ENCODE measurements at places on chromosomes 5 and 9.

GRCh38 chr9:92722386-92723298 is 42.0 kb downstream of the BICD2 start:
- DNase-seq, result no peak

- peak; percentile 92 for DNase-seq
These were observed 20.1 kb downstream of the PCDHGC5 start for GRCh38 chr5:141508798-141509611.

DNA sequence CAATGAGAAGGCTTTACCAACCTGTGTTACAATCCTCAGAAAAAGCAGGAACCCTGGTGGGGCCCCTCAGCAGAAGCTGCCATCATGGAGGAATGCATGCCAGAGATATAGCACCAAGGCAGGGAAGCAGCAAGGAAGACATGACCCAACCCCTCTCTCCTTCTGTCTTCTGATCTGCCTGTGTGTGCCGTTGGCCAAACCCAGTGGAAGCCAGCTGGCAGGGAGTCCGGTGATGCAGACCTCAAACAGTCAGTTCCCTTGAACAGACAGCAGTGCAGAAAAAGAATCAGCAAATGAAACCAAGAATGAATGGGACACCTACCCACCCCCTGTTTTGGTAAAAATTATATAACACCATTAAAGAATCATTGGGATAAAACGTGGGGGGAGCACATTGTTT is 234.2 kb downstream of the ZNF608 start:
- DNase-seq, result no peak

DNA sequence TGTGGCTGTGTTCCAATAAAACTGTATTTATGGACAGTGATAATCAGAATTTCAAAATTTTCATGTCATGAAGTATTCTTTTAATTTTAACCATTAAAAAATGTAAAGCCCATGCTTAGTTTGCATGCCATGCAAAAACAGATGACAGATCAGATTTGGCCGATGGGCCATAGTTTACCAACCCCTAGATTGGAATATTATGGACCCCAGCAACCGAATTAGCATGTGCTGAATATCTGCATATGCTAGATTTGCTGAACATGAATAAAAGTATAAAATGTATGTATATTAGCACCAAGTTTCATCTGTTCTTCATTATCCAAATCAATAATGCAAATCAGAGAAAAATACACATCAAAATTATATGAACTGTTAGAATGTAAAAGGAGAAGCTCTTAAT is 158.5 kb upstream of the PPP1R2B start:
- DNase-seq, result no peak

GRCh38 chr5:150138551-150139265 is 16.9 kb downstream of the PDGFRB start:
- no peak for DNase-seq

DNA sequence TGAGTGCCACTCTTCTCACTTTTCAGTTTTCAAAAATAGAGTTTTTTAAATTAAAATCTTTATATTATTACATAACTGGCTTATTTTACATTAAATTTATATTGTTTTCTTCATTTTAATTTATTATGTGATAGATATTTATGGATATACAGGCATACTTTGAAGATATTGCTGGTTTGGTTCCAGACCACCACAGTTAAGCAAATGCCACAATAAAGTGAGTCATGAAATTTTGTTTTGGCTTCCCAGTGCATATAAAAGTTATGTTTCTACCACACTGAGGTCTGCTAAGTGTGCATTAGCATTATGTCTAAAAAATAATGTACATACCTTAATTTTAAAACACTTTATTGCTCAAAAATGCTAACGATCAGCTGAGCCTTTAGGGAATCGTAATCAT is 47.4 kb downstream of the NDUFS4 start:
- no peak for DNase-seq

GRCh38 chr5:161547406-161547737 is 847 bp upstream of the GABRB2 start:
- no peak for DNase-seq

DNA sequence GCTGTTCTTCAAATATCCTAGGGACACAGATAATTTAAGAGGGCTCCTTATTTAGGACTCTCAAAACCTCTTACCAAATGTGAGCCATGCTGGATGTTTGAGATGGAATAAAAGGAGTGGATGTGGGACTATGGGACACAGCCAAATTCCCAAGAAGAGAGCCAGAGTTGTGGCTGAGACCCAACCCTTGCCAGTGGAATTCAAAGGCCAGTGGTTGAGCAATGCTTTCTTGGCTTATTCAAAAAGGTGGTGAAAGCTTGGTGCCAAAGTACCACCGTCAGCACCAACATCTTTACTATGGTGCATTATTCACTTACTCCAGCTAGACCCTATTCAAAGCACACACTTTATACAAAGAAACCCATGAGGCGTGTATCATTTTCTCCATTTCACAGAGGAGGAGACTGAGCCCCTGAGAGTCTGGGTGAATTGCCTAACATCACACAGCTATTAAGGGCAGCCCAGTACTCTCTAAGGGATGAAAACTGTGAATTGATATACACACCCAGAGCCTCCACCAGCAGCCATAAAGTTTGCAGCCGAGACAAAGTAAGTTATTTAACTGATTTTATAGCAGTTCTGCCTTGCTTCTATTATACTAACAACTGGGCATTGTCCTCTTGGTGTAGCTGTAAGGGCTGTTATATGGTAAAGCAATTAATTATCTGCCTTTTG is 391.7 kb downstream of the ACTL7B start:
- DNase-seq, result no peak

- no peak for DNase-seq
These were observed 181.9 kb downstream of the TMEM232 start for GRCh38 chr5:110544603-110545002.

DNA sequence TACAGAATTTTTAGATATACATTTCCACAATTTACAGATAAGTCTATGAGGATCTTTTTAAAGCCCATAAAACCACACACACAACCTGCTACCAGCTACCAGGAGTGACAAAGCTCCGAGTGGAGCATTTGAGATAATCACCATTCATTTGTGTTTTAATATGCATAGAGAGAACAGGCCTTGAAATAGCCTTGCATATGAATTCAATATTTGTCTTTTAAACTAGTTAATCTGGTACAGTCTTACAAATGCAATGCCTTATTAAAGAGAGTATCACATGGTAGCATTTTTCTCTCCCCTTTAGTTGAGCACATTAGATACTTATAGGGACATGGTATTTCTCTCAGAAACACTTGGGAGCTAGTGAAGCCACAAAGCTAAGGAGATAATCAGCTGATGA is 49.1 kb downstream of the SEMA5A start:
- DNase-seq, result no peak

- no peak for DNase-seq
These were observed 7.4 kb downstream of the NFIL3 start for GRCh38 chr9:91416096-91416712.

DNA sequence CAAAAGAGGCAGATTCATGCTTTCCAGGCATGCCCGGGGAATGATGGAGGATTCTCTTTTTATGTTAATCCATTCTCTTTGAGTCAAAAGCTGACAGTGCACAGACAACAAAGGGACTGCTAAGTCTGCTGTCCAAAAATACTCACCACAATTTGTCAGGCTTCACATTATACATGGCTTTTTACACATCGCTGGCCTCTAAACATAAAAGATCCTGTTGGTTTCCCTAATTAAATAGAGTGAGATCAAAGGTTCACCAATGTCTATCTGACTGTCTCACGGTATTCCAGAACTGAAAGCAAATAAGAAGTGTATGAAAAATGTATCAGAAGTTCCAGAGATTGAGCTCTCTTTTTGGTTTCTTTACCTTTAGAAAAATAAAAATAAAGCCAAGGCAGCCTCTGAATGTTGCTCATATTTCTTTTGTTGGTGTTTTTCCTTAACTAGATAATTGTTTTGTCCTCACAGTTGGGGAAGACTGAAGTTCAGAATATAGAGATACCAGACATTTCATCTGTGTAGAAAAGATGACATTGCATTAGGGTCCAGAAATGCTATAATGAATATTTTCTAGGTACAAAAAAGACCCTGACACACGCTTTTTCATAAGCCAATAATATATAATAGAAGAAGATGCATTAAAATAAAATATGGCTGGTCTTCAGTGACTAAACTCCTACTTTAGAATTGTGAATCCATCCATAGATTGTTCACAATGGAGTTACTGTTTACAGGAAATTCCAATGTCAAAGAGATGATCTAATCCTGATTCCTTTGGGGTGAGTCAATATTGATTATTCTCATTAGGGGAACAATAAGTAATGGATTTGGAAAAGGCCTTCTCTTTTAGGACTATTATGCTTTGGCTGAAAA is 688.2 kb upstream of the CDH6 start:
- no peak for DNase-seq

DNA sequence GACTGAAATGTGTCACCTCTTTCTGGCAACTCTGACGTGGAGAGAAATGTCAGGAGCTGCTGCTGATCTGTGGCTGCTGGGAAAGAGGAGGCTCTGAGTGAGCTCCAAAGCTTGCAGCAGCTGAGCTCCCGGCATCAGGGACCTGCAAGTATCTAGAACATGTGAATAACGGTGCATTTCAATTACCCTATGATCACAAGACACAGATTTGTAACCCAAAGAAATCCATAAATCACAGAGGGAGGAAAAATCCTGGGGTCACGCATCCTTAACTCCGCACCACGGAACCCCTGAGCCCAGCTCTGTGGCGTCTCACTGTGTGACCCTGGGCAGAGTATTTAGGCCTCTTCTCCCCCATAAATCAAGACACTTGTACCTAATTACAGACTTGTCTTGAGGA is 139.8 kb downstream of the IRX2 start:
- DNase-seq, result no peak

GRCh38 chr5:109455598-109456096 is 45.9 kb upstream of the PJA2 start:
- DNase-seq, result no peak

DNA sequence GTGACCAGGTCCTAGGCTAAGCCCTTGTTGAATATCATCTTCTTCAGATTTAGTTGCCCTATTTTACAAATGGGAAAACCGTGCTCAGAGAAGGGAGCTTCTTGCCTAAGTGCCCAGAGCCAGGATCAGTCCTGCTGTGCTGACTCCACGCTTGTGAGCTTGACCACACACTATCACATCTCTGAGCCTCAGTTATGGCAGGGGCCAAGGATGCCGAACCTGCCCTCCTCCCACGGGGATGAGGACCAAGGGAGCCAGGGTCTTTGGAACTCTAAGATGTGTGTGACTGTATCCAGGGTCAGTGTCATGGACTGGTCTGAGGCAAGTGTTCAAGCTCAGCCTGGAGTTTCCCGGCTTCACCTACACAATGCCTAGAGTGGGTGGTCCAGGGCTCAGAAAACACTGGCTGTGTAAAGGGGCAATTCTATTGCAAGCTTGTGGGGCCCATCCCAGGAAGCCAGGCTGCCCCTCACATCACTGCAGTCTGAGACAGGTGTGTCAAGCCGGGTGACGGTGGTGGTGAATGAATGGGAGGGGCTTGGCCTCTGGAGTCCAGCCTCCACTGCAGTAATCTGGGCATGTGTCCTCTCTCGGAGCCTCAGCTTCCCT is 235.7 kb downstream of the PBX3 start:
- no peak for DNase-seq

- DNase-seq, result no peak
These were observed 33.2 kb upstream of the NOTCH1 start for GRCh38 chr9:136578915-136579649.

GRCh38 chr5:129609710-129610109 is 138.2 kb upstream of the MINAR2 start:
- DNase-seq, result no peak

- DNase-seq, result no peak
These were observed 168.8 kb downstream of the PDE4D start for GRCh38 chr5:59724482-59725391.

DNA sequence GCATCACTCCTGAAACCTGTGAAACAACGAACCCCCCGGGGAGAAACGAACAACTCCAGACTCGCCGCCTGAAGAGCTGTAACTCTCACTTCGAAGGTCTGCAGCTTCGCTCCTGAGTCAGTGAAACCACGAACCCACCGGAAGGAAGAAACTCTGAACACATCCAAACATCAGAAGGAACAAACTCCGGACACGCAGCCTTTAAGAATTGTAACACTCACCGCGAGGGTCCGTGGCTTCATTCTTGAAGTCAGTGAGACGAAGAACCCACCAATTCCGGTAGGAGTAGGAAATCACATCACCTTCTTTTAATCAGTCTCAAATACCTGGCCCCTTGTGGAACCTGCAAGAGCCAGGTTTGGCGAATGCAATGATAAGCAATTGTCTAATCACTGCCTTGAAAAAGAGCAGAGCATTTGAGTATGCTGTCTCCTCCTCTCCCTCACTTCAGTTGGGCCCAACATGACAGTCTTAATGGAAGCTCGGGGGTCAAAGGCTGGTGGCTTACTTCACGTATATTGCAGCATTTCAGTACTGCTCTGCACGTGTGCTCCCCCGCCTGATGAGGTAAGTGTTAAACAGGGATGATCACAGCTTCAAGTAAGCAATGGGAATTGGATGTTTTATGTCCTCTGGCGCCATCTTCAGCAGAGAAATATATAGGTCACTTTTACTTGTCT is 473 bp downstream of the IRGM start:
- DNase-seq, result peak; percentile 19

- peak; percentile 26 for DNase-seq
These were observed 38.4 kb downstream of the HRH2 start for GRCh38 chr5:175696139-175696854.

GRCh38 chr9:20872340-20872977 is 159.0 kb downstream of the HACD4 start:
- no peak for DNase-seq

- no peak for DNase-seq
These were observed 105.9 kb downstream of the PLK2 start for GRCh38 chr5:58353992-58354391.
